ENCODE measurements at places on chromosomes 6 and 20. TPM values are rescaled to one million over a fixed set of nuclear protein-coding genes. Genes with fewer than 3 reads are reported as not detected.

Gene LAMA5
- total RNA-seq = 0.91 TPM

Gene OXT
- 0.47 TPM for total RNA-seq

Gene LY6G6D
- not detected for total RNA-seq

Gene HCK
- total RNA-seq = not detected

Gene CD24
- total RNA-seq = 0.48 TPM

Gene CLDN20
- total RNA-seq = not detected

Gene IYD
- total RNA-seq = not detected

DNA sequence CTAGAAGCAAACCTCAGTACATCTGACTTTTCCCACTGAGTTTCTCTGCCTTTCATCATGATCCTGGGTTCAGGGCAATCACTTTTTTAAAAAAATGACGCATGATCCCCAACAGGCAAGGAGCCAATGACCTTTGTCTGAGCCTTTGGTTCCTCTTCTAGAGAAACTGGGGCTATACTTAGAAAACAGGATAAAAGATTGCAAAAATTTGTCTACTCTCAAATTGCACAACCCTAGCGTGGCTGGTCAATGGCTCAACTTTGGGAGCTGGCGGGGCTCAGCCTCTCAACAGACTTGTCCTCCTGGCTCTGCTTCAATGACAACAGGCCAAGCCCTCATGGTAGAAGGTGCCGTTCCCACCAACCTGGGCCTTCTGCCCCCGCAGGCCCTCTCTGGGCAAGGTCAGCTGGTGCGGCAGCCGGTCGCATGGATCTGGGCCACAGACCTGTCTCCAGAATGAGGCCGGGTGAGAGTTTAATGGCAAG is 48.7 kb downstream of the PDYN start:
- DNase-seq = no peak

DNA sequence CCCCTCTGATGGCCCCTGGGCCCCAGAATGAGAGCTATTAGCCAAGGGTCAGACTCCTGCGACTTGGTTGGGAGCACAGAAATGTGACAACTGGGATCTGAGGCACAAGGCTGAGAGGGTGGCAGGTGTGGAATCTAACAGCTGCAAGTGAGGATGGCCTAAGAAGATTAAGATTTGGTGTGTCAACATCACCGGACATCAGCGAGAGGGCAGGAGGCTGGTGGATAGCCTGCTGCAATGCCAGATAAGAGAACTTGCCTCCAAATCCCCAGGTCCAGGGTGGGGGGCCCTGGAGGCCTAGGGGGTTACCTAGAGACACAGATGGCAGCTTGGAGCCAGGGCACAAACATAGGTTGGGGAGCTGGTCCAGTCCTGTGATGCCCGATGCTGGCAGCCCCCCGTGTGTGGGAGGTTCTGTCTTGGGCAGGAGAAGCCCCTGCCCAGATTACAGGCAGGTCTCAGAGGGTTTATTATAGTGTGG is 155.8 kb downstream of the GRM4 start:
- DNase-seq = no peak

GRCh38 chr6:1894954-1895353 is 285.2 kb downstream of the FOXC1 start:
- DNase-seq = no peak

GRCh38 chr6:111854683-111855082 is 18.6 kb downstream of the FYN start:
- DNase-seq = no peak

GRCh38 chr6:13413900-13414555 is 73.4 kb downstream of the GFOD1 start:
- DNase-seq = no peak

DNA sequence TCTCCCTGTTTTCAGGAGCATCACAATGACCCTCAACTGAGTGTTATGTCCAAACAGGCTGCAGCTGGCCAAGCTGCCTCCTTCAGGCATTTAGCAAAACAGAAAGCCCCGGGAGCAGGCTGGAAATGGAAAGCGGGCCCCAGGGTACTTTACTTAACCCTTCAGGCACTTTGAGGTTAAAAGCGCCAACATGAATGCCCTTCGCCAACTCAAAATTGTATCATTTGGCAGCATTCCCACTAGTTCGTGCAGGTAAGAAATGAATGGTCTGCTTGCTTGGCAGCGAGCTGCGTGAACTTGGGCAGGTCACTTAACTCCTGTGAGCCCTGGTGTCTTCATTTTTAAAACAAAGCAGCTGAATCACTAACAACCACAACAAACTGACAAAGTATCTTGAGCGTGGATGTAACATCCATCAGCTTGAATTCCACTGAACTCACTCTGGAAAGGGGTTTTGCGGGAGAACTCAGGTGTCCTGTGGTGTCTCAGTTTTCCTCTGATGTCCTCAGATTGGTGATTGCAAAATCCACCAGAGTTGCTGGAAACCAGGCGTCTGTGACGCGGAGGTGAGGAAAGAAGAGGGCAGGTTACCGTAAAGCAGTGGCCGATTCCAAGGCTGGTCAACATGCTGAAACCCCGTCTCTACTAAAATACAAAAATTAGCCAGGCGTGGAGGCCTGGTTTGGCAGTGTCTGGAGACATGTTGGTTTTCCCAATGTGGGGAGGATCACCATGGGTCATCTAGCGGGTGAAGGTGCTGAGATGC is 118.8 kb upstream of the ZNF217 start:
- no peak for DNase-seq

DNA sequence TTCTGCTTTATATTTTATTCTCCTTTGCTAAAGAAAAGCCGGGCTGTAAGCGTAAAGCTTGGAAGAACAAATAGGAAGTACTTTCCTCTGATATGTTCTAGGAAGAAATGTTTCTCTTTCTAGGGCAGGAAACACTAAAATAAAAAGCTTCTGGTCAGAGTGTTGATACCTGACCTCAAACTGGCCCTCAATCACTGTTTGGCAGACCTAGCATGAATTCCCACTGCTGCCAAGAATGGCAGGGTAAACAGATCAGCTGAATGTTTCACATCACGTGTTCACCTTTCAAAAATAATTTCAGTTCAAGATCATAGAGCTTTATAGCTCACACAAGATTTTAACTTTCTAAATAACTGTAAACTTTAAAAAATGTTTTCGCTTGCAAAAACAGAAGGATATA is 2.9 kb downstream of the MPC1 start:
- no peak for DNase-seq

DNA sequence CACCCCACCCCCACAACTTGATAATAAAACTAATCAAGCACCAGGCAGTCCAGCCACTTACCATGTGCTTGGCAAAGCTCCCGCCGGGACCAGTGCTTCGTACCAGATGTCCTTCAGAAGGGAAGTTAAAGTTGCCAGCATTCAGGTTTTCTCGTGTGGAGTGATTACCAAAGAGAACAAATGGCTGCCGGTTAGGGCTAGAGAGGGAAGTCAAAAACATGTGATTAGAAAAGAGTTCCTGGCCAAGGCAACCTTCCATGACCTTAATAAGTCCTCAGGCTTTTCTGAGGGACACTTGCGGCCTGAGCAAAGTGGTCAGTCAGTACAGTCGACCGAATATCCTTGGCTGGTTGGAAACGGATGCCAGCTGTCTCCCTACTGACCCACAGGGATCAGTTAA is 67.0 kb downstream of the DNAAF9 start:
- no peak for DNase-seq

GRCh38 chr6:22072949-22073348 is 223.9 kb downstream of the PRL start:
- no peak for DNase-seq
